Effector CD4-positive, alpha-beta T cell (primary cell): ENCODE measurements at places on chromosomes 16 and 17.

DNA sequence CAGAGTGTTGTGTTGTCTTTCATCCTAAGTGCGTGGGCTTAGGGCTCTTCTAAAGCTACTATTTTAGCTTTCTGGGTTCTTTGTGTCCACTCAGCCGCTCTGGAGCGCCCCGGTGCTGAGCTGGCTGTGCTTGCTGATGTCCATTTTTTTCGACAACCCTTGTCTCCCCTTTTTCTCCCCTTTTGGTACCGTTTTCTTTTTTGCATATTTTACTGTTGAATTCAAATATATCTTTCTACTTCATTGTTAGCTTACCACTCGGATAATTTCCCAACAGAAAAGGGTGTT lies 1.2 kb downstream of the SRRM2 start:
- DNase-seq: no peak

DNA sequence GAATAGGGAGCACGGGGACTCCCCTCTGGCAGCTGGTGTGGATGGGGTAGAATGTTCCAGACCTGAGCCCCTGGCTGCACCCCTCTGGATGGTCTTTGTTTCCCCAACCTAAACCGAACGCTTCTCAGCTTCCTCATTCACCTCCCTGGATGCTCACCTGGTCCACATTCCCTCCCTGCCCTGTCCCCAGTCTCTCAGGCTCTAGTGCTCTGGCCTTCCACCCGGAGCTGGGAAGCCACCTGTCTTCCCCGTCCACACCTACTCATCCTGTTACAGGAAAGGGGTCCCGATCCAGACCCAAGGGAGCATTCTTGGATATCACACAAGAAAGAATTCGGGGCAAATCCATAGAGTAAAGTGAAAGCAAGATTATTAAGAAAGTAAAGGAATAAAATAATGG lies 73.5 kb downstream of the CYLD start:
- DNase-seq: no peak

- no peak for DNase-seq
These were observed 86.4 kb downstream of the RBFOX3 start for GRCh38 chr17:79524213-79525187.

- no peak for DNase-seq
These were observed 4.6 kb downstream of the TSPOAP1 start for GRCh38 chr17:58324056-58324408.
